ENCODE measurements at places on chromosomes 3 and 15.

DNA sequence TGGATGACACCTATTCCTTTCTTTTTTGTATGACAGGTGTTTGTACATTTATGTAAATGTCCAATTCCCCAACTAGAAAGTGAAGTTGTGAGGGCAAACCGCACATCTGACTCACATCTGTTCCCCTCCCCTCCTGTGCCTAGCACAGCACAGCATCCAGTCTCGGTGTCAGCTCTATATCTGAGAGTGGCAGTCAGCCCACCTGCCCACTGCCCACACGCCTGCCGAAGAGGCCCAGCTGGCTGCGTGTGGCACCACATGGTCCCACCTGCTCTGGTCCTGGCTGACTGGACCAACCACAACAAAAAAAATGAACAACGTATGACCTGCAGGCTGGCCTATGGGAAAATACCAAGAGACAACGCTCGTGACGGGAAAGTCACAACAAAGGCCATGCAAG lies 62.8 kb downstream of the XXYLT1 start:
- DNase-seq: no peak

GRCh38 chr3:179531576-179531975 lies 31.1 kb upstream of the ACTL6A start:
- no peak for DNase-seq

DNA sequence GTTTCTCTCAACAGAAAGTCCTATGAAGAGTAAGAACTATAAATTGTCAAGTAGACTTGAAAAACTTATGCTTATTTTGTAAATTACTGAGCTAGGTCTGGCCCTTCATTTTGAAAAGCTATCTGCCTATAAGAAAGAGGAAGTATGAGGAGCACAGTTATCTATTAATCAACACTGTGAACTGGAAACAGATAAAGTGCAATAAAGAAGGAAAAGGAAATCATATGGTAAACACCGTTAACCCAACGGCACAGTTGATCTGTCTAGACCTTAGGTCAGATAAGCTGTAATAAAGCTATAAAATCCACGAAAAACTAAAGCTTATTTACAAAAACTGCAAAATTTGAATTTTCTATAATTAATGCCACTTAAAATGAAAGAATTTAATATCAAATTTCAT lies 242.5 kb downstream of the ZBTB20 start:
- no peak for DNase-seq

- no peak for DNase-seq
These were observed 1.6 kb upstream of the BNC1 start for GRCh38 chr15:83285979-83286553.

DNA sequence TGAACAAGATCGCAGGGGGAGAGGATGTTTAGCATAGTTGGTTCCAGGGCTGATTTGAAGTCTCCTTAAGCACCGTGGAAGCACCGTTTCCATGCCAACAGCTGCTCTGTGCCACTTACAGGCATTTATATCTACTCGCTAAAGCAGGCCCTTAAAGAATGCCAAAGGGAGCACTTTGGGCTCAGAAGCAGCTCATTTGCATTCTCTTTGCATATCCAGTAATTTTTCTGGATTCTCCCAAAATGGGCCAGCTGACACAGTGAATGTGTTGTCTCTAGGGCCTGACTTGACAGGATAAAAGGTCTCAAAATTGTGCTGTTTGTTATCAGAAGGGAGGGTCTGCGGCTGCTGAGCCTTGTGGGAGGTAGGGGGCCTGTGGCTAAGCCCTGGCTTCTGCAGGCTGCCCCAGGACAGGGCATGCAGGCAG lies 138.6 kb downstream of the FBLN2 start:
- DNase-seq: no peak

DNA sequence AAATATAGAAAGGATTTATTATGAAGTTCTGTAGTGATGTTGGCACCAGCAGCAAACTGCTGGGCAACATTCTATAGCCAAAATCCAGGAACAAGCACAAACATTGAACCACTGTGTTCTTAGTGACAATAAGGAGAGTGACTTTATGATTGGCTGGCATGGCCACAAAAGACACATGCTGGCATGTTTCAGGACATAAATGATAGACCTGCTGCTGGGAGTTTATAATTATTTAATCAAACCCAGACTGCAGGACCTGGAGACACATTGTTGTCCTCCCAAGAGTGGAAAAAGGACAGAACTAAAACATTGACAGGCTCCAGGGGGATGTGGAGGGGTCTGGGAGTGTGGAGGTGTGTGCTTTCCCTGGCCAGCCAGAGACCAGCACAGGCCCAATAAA lies 255.3 kb upstream of the LRTM1 start:
- no peak for DNase-seq

- no peak for DNase-seq
These were observed 715 bp upstream of the SCAPER start for GRCh38 chr15:76905855-76906254.

DNA sequence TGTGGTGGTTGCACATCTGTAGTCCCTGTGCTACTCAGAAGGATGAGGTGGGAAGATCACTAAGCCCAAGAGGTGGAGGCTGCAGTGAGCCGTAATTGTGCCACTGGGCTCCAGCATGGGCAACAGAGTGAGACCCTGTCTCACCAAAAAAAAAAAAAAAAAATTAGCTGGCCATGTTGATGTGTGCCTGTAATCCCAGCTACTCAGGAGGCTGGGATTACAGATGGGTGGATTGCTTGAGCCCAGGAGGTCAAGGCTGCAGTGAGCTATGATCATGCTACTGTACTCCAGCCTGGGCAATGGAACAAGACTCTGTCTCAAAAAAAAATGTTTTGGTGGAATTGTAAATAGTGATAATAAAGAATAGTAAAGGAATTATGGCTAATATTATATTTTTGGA lies 9.9 kb downstream of the ATRIP start:
- no peak for DNase-seq

GRCh38 chr3:47634996-47635395 lies 56.3 kb upstream of the CSPG5 start:
- no peak for DNase-seq

- peak; percentile 29 for DNase-seq
These were observed 375.1 kb downstream of the PTPRG start for GRCh38 chr3:61936344-61936937.

DNA sequence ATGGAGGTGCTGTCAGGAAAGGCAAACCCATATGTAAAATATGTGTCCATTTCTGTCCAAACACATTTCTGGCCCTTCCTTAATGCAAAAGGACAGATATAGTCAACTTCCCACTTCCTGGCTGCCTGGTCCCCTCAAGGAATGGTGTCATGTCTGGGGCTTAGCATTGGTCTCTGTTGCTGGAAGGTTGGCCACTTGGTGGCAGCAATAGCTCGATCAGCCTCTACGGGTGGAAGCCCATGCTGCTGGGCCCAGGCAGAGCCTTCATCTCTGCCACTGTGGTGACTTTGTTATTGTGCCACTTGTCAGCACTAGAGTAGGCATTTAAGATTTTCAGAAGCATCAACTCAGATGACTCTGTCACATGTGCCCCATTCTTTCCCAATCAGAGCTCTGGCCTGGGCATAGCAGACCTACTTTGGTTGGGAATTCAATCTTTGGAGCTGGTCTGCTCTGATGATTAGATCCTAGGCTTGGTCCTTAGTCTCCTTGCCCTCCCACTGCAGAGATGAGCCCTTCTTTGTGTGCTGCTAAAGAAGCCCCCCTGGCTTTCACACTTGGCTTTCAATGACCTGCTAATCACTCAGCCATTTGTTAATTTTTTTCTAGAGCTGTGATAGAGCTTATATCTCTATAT lies 51.0 kb upstream of the SPSB4 start:
- DNase-seq: peak; percentile 59

DNA sequence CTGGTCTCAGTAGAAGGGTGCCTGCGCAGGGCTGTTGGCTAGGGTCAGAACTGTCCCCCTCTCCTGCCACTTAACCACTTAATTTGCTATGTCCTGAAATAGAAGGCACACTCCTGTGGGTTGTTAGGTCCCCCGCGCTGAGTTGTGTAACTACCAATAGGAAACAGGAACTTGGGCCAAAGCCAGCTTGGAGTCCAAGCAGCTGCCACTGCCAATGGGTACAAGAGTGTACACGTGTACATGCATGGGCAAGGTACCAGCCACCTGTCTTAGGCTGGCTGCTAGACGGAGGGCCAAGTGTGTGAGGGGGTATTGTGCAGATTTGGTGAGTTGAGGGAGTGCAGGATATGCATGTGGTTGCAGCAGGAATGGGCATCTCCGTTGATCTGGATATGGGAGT lies 29.7 kb upstream of the POLG start:
- no peak for DNase-seq

DNA sequence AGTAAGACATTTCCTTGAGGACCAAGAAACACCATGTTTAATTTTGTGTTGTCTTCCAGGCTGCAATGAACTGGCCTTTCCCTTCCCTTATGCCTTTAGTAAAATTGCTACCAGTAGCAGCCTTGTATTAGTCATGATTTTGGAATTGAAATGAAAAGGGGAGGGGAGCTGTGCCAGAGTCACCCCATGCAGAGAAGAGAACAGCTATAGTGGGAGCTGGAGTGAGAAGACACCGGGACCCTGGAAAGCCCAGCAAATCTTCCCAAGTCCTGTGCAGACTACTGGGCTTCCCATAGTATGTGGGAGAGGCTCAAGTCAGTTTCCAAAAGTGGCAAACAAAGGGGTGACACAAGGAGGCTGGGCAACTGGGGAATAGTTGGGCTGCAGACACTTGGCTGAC lies 178.5 kb downstream of the NR1D2 start:
- no peak for DNase-seq

DNA sequence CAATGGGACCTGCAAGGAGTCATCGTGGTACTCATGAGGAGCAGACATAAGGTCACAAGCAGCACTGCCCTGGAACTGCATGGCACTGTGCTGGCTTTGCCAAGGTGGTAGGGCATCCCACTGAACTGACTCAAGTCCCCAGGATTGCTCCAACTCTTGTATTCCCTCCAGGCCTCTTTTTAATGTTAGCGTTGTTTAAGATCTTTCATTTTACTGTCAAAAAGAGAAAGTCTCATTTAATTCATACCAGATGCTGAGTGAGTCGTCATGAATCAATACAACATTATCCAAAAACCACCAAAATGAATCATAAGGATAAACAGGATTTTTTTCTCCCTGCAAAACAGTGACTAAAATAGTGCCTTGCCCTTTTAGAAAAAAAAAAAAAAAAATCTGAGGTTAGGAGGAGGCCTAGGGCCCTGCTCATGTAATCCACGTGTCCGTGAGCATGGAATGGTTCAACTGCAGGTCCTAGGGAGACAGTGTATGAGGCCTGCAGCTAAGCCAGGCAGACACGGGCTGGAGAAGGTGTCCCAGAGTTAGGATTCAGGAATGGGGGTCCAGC lies 36.7 kb upstream of the BLM start:
- DNase-seq: no peak
